Activated CD8-positive, alpha-beta memory T cell treated with anti-CD3 and anti-CD28 coated beads for 48 hours (primary cell): ENCODE measurements at places on chromosomes 7 and 10.

GRCh38 chr7:106199024-106199423 lies 85.8 kb downstream of the NAMPT start:
- DNase-seq, result no peak

- DNase-seq, result no peak
Measured at GRCh38 chr7:121336579-121336978, 7.8 kb downstream of the WNT16 start.

DNA sequence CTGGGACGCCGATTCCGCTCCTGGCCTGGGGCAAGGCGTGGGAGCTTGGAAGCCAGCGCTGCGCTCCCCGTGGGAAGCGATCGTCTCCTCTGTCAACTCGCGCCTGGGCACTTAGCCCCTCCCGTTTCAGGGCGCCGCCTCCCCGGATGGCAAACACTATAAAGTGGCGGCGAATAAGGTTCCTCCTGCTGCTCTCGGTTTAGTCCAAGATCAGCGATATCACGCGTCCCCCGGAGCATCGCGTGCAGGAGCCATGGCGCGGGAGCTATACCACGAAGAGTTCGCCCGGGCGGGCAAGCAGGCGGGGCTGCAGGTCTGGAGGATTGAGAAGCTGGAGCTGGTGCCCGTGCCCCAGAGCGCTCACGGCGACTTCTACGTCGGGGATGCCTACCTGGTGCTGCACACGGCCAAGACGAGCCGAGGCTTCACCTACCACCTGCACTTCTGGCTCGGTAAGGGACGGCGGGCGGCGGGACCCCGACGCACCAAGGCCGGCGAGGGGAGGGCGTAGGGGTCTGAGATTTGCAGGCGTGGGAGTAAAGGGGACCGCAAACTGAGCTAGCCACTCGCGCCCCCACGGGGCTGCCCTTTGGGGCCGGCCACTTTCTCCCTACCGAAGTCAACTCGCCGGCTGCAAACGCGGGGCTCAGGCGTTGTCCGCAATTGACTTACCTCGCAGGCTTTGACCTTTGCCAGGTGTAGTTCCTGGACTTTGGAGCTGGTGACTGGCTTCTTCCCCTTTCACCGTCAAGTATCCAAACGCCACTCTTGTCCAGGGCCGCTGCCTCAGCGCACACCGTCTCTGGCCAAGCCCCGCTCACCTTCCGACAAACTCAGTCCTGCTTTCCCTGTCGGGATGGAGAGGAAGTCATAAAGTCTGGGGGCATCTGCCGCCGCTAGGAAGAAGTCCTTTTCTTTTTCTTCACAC lies at the start of gene SCIN:
Gene SCIN, plus strand, starts transcription at position 187 of the 928 bp plus-strand sequence. Its CDS starts 67 bp downstream, at position 254.
- no peak for DNase-seq

DNA sequence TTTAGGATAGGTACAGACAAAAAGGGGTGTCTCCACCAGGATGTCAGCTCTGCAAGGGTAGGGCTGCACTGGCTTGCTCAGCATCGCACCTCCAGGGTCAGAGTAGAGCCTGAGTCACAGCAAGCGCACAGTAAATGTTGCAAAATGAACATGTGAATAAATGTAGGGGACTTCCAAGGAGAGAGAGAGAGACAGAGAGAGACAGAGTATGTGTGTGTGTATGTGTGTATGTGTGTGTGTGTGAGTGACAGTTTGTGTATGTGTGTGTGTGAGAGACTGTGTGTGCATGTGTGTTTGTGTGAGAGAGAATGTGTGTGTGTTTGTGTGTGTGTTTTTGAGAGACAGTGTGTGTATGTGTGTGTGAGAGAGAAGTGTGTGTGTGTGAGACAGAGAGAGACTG lies 163.3 kb downstream of the RPS24 start:
- no peak for DNase-seq

- DNase-seq, result no peak
Measured at GRCh38 chr7:18202315-18203045, 174.8 kb upstream of the PRPS1L1 start.

DNA sequence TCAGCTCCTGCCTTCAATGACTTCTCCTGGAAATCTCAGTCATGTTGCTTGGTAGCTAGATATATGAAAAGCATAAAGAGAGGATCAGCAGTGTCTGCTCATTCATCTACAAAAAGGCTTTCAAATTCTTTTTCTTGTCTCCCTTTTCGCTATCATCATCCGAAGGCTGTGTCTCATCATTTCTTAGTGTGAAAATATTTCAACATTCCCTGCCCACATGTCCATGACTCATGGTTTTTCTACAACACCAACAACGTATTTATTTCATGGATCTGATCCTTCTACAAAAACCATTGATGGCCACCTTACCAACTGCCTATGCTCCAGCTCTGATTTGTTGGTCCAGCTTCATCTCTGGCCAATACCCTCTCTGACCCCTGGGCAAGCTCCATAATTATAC lies 472.5 kb upstream of the GHITM start:
- no peak for DNase-seq

GRCh38 chr7:76427635-76428034 lies 2.9 kb downstream of the ZP3 start:
- DNase-seq, result no peak

- DNase-seq, result no peak
Measured at GRCh38 chr7:71221049-71221448, 89.1 kb downstream of the GALNT17 start.

DNA sequence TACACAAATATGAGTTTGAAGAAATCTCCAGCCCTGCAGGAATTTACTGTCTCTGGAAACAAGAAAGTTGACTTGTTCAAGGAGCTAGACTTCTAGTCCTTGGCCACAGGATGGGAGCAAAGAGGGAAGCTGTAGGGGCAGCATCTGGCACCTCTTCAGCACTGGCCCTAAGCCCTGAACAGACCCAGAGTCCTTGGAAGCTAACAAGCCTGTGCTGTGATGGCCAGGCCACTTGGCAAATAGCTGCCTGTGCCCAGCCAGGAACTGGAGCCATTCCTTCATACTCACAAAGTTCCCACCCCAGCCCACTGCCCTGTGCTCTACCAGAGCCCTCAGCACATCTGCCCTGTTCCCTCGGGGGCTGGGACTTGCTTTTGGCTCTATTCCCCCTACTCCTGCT lies 9.4 kb upstream of the COL13A1 start:
- DNase-seq, result no peak

GRCh38 chr10:49395741-49396665 lies at the start of gene DRGX:
Gene DRGX, minus strand, starts transcription at chr10:49396089. Its CDS starts 649 bp downstream, at chr10:49395440.
- no peak for DNase-seq

DNA sequence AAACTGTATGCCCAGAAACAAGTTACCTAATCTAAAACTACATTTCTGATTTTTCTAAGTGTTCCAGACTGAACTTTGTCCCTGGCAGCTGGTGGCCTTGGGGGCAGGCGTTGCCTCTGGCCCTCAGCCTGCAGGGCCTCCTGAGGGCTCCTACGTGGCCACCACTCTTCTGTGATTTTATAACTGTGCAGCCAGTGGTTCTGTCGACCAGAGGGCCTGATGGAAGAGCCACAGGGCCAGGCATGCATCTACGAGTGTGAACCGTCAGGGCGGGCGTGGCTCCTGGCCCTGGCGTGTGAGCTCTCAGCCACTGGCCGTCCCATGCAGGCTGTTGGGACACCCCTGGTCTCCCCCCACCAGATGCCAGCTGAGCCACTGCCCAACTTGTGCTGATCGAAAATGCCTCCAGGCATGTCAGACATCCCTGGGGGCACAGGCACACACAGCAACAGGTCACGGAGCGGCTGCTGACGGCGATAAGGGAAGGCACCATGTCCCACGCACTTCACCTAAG lies 173.4 kb downstream of the ZMYND11 start:
- DNase-seq, result no peak

GRCh38 chr7:81873559-81873958 lies 103.7 kb upstream of the HGF start:
- DNase-seq, result no peak

DNA sequence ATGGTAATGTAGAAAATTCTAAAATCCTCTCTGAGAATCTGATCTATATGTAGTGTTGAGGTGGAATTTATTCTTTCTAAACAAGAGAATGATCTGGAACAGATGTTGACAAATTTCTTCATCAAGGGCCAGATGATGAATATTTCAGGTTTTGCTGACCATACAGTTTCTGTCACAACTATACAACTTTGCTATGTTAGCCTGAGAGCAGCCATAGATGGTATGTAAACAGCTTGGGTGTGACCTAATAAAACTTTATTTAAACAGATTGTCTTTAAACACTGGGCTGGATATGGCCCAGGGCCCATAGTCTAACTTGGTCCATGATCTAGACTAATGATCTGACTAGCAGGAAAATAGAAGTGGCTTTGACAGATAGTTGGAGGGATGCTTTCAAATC lies 213.6 kb upstream of the CELF2 start:
- no peak for DNase-seq

DNA sequence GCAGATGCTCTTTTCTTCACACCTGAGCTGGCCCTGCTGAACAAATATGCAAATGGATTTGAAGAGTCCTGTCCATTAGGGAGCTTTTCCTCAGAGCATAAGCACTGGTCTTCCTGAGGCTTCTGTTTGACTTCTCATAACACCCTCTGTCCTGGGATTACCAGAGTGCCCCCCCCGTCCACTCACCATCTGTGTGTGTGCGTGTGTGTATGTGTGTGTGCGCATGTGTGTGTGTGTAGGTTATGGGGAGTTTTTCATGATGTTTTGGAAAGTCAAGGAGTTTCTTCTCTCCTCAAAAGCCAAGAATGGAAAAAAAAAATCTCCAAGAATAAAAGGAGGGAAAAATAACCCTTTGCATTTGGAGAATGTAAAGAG lies 57.7 kb upstream of the COMTD1 start:
- DNase-seq, result no peak

DNA sequence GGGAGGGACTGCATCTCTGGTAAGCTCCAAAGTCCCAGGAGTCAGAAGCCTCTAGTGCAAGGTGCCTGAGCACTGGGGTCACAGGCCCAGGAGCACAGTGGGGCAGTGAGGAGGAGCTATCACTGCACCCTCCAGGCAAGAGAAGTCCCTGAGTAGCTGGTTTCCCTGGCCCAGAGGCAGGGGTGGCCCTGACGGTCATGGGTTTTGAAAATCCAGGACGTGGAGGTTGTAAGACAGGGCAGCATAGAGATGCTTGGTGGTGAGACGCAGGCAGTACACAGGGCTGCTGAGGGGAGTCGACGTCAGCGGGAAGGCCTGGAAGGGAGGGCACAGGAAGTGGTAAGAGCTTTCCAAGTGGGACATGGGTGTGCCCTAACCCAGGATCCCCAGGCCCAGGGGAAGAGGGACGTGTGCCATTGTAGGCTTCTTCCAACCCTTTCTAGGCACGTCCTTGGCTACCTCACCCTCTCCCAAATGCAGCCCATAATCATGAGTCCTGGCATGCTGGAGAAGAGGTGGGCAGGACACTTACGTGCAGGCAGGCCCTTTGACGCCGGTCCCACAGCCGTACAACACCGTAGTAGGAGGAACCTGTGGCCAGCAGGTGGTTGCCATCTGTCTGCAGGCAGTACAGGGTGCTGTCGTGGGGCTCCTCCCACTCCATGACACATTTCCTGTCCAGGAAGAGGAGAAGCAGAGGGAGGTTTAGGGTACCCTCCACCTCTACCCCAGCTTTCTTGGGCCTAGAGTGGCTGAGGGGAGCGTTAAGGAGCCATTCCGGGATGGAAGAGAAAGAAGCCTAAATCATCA lies 23.2 kb downstream of the DPCD start:
- DNase-seq, result no peak

DNA sequence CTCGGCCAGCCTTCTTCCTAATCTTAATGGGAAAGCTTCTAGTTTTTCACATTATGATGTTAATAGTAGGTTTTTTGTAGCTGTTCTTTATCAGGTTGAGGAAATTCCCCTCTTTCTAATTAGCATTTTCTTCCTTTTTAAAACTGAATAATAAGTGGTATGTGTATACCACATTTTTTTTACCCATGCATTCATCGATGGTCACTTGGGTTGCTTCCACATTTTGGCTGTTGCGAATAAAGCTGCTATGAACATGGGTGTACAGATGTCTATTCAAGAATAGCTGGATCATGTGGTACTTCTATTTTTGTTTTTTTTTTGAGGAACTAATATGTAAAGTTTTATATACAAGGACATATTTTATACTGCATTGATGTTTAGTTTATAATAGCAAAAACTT lies 44.3 kb downstream of the NRF1 start:
- DNase-seq, result no peak

- no peak for DNase-seq
Measured at GRCh38 chr10:117819304-117819703, 227.4 kb downstream of the RAB11FIP2 start.

GRCh38 chr10:68576118-68576517 lies 16.0 kb downstream of the TET1 start:
- DNase-seq, result no peak

GRCh38 chr10:57799625-57800024 lies 468.1 kb downstream of the IPMK start:
- no peak for DNase-seq

DNA sequence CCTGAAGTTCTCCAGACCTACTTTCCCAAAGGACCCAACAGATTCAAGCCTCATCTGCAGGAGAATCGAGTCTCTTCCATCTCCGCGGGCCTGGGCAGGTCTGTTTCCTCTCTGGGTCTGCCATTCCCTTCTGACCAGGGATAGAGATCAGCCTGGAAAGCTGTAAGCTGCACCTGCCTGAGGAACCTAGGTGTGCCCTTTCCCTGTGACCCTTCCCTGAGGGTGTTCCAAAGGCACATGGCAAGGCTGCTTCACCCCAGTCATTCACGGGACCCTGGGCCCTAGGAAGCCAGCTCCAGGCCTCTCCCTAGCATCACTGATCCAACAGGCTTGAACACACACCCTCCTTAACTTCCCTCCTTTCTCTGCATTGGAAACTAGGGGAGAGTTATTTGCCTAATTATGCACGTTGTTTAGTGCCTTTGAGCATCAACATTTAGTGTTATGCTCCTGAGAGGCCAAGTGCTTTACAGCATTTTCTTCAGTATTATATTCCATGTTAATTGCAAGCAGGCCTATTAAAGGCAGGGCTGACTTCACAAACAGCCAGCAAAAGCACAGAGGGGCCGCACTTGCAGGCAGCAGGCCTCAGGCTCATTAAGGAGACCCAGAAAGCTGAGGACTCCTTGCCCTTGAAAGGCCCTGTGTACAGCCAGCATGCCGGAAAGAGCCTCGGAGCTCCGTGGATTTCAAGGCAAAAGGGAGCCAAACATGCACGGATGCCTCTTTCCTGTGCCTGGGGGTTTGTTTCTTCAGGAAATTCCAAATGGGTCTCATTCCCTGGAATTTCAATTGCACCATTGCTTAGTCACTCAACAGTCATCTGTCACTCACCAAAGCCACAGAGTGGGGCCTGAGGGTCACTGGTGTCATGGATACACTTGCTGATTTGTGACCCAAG lies 91.0 kb upstream of the FAM20C start:
- DNase-seq, result no peak
